C1 segment of cervical spinal cord (tissue), 14 donors: ENCODE measurements at places on chromosomes 13 and 19.

- DNase-seq = no peak
These were observed 2.5 kb downstream of the DEDD2 start for GRCh38 chr19:42214810-42215485.

DNA sequence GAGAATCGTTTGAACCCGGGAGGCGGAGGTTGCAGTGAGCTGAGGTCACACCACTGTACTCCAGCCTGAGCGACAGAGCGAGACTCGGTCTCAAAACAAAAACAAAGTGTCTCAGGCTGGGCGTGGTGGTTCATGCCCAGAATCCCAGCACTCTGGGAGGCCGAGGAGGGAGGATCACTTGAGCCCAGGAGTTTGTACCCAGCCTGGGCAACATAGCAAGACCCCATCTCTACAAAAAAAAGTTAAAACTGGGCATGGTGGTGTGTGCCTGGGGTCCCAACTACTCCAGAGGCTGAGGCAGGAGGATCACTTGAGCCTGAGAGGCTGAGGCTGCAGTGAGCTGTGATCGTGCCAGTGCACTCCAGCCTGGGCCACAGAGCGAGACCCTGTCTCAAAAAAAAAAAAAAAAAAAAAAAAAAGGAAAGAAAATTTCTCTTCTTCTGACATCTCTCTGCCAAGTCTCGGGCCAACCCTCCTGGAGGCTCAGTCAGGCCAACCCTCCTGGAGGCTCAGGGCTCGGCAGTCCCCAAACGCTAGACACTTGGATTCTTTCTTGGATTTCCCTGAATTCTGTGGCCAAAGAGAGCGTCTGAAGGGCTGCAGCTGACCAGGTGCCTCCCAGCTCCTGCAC lies 26.3 kb downstream of the ARID3A start:
- no peak for DNase-seq

- DNase-seq = no peak
These were observed 102.6 kb upstream of the RNF113B start for GRCh38 chr13:98279473-98280175.

- DNase-seq = no peak
These were observed 28.1 kb upstream of the HMGB1 start for GRCh38 chr13:30493658-30494381.

- DNase-seq = no peak
These were observed 42.2 kb downstream of the IFT88 start for GRCh38 chr13:20609145-20609544.
